ENCODE measurements at places on chromosomes 3 and 15.
A peak's percentile ranks its signal among the peaks of the same experiment; 100 is the strongest.

DNA sequence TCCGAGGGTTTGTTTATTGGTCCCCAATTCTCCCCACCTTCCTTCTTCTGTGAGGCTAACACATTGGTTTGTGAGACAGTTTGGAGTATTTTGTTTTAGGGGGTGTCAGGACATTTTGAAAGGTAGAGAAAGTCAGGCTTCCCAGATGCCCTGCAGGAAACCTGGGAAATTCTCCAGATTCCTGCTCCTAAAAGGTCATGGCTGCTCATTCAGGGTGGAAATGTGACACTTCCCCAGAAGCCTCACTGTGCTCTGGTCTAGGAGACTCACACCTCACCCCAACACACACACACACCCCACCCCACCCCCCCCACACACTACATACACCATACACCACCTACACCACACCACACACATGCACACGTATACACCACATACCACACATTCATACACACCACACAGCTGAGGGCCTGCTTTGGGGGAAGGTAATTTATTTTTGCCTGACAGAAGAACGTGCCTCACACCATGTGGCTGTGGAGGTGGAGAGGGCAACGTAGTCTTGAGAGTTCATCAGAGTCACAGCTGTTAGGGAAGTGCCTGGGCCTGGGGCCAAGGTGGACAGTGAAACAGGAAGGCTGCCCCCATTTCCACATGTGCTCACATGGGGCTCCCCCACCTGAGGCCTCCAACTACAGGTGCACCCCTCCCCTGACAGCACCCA lies 40.4 kb upstream of the LIMD1 start:
- no peak for DNase-seq

- no peak for DNase-seq
Observed at GRCh38 chr15:88613074-88613944, 7.8 kb upstream of the AEN start.

DNA sequence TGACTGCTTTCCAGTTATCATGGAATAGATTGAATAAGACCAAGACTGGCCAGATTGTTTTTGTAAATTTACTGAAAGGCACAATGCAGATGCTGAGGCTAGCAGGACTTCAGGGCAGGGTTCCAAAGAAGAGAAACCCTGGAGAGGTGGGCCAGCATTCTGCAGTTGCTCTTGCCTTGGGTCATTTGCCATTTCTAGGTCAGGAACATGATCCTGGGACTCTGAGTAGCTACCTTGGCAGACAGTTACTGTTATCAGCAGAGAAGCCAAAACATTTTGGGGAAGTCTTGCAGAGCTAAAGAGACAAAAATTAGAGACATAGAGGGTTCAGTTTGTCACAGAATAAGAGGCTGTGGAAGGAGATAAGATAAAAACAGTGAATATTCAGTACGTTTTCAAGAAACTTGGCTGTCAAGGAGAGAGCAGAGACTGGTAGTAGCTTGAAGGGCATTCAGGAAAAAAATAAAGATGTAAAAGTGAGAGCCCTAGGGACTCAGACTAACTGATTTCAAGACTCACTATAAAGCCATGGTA lies 46.8 kb upstream of the MYRIP start:
- DNase-seq: no peak

GRCh38 chr3:119891944-119892721 lies 110.2 kb downstream of the NR1I2 start:
- no peak for DNase-seq

DNA sequence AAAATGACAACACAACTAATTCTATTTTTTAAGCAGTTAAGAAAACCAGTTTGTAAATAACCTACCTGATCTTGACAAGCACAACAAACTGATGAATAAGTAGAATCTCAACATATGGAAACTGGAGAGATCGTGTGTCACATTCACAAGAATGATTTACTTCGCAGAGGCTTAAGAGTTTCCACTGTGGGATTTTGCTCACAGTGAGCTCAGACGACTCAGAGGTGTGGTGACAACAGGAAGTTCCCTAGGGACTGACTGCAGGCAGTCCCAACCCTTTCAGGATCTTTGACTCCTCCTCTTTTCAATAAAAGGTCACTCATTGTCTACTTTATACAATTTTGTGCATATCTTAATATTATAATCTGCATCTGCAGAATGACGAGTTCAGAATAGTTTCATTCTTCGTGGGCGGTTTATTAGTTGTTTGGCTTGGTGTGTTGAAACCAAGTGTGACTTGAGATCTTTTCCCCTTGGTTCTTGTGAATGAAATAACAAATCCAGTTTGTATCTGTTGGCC lies at the start of gene LIPH:
LIPH (minus strand) TSS at position 231 of the 520 bp plus-strand sequence; CDS start at position 114, 117 bp downstream.
- DNase-seq: peak; percentile 44

GRCh38 chr15:91872356-91873137 lies 19.0 kb downstream of the SLCO3A1 start:
- DNase-seq: no peak

DNA sequence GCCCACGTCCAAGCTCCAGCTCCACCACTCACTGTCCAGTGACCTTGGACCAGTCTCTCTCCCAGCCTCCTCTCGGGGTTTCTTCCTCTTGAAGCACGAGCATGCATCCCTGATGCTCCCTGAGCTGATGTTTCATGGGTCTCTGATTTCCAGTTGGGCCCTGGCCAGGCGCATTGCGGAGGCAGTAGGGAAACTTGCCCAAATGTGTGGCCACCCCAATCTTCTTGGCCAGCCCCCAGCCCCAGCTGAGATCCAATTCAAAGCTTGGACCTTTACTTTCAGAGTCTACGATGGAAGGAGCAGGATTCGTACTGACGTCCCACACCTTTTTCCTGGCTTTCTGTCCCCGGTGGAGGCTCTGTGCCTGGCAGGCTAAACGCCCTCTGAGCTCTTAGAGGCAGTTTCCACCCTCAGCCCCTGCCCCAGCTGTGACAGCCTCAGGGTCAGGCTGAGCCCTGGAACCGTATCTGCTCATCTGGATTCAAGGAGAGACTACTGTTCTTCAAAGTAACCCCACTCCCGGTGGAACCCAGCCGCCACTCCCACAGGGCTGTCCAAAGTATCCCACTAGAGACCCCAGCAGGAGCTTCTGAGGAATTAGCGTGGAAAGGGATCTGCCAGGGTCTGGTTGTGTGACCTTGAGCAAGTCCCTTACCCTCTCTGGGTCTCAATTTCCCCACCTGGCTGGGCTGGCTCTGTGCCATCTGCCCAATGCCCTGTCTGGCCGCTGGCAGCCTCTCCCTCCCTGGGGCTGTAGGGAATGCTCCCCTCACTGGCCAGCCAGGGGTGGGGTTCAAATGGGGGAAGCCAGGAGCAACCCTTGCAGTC lies 37.4 kb downstream of the CPN2 start:
- DNase-seq: no peak

DNA sequence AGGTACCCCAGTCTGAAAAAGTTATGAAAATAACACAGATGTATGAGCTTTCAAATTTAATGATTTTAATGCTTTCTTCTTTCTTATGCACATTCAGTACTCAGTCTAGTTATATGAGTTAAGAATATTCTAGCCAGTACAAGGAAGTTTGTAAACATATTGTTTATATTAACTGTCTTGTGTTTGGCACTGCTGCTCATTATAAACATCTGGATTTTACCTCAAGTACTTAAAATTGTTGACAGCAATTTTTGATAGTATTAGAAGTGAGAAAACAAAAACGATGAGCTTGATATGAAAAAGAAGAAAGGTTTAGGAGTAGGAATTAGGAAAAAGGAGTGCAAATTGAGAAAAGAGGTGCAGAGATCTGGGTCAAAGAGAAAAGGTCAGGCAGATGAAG lies 293.3 kb downstream of the C3orf38 start:
- no peak for DNase-seq

DNA sequence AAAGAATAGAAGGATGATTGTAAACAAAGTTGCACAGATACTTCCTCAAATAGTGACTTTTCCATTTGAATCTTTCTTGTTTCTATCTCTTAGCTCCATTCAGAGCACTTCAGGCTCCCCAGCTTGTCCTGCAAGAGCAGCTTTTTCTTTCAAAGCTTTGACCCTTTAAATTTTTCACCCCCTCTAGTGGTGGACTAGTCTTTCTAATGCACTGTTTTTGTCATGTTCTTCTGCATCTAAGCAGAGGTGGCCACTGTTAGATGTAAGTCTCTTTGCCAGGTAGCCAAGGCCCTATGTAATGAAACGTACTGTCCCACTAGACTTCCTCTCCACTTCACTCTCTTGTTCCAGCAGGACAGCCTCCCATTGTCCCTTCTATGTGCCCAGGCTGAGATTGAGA lies 74.0 kb upstream of the MANF start:
- DNase-seq: no peak

- DNase-seq: no peak
Observed at GRCh38 chr3:120461416-120461815, 10.6 kb upstream of the FSTL1 start.

GRCh38 chr3:64199932-64200331 lies 25.3 kb downstream of the PRICKLE2 start:
- DNase-seq: no peak

- no peak for DNase-seq
Observed at GRCh38 chr3:122111974-122112373, 56.8 kb downstream of the CD86 start.

- DNase-seq: no peak
Observed at GRCh38 chr3:8597219-8597853, 47.3 kb downstream of the SSUH2 start.

DNA sequence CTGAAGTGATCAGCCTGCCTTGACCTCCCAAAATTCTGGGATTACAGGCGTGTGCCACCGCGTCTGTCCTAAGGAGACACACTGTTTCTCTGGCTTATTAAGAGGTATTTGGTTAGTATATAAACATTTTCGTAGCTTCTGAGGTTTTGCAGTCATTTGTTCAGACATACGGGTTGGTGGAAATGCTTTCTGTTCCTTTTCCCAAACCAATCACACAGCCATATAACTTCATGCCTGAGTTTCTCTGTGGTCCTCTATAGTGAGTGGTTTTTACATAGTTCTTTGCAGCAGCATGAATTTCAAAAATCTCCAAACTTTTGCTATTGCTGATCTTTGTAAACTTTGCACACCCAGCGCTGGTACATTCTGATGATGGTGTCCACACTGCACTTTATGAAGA lies 100.5 kb downstream of the AKAP13 start:
- no peak for DNase-seq

DNA sequence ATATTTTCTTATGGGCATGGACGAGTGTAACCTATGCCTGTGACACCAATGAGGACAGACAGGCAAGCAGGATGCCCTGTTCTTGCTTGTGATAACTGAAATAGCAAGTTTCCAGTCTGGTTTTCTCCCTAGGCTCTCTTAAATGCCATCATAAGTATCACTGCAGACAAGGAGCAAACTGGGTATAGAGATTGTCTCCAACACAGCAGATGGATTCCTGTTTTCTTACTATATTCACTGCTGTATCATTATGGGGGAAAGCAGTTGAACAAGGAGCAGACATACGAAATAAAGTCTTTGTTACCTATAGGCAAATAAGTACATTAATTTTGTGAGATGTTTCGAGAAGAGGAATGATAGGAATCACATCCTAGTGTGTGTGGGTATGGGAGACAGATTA lies 178.0 kb upstream of the TBL1XR1 start:
- no peak for DNase-seq

GRCh38 chr15:59371458-59372351 lies 966 bp downstream of the MYO1E start:
- DNase-seq: peak; percentile 39

GRCh38 chr3:52231502-52232278 lies 6.2 kb upstream of the TLR9 start:
- no peak for DNase-seq

- no peak for DNase-seq
Observed at GRCh38 chr3:37170060-37170459, 4.3 kb downstream of the LRRFIP2 start.

DNA sequence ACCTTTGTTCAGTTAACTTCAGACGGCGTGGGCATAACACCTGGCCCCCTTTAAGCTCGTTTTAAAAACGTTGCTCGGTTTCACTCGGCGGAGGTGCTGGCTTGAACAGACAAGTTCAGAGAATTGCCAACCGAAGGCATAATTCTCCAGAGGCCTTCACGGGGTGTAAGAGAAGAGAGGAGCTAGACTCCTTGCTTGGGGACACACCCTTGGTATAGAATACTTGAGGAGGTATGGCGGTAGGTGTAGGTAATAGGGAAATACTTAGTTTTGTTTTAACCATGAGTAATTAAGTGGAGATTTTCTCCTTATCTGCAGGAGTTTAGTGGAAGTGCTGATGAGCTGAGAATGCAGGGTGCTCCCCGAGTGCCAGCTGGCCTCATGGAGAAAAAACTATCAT lies 921 bp downstream of the FBXL2 start:
- peak; percentile 2 for DNase-seq

All from NCI-H774 (cell line).